Astrocyte of the spinal cord (primary cell): ENCODE measurements at places on chromosomes 11 and 22.
A peak's percentile ranks its signal among the peaks of the same experiment; 100 is the strongest.

DNA sequence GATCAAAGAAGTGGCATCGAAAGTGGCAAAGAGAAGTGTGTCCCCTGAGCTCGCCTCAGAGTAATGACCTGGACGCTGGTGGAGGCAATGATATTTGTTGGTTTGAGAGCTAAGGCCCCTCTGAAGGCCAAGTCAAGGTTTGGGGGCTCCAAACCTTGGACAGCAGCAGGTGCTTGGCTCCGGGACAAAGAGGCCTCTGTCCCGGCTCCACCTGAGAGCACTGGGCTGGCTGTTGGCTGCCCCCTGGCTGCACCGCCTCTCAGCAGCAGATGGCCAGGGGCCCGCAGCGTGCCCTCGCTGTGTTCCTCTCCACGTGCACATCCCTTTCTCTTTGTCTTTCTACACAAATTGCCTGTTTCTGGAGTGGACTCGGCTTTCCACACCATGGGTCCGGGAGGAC lies 301.3 kb downstream of the NTM start:
- no peak for DNase-seq

GRCh38 chr11:132817387-132817786 lies 714.9 kb downstream of the OPCML start:
- no peak for DNase-seq

GRCh38 chr22:40621309-40622151 lies 15.0 kb downstream of the MRTFA start:
- no peak for DNase-seq

DNA sequence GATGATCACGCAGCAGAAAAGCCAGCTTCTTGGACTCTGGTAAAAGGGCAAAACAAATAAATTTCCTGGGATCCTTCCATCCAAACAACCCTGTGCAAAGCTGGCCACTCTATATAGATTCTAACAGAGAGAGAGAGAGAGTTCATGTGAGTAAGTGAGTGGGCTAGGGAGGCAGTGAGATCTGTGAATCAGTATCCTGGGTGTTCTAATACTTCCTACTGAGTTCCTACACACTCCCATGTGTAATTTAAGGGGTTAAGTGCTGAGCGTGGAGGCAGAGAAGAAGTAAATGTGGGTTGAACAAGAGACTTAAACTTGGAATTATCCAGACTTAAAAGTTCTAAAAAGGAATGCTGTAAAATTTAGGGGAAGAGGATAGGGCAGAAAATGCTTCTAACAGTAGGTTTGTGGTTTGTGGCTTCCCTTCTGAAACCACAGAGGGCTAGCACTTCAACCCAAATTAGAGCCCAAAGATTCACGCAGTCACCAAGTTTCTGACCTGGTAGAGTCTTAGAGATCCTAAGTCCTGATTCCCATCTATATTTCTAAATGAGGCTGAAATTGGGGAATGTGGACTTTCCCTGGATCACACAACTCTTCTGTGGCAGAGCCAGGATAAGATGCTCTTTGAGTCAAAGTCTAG lies 413.9 kb downstream of the TENM4 start:
- peak; percentile 60 for DNase-seq

DNA sequence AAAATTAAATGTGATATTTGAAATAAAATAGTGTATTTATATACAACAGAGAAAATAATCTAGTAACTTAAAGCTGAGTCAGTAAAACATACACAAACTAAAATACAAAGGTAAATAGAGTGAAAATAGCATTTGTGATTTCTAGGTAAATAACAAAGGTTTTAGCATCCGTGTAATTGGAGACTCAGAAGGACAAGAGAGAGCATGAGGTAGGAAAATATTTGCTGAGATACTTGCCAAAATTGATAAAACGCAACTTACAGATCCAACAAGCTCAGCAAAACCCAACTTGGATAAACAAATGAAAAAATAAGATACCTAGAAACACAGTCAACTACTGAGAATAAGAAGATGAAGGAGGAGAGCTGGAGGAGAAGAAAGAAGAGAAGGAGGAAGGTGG lies 634.7 kb upstream of the CCDC179 start:
- no peak for DNase-seq

GRCh38 chr11:78192223-78192719 lies 3.6 kb downstream of the USP35 start:
- no peak for DNase-seq

DNA sequence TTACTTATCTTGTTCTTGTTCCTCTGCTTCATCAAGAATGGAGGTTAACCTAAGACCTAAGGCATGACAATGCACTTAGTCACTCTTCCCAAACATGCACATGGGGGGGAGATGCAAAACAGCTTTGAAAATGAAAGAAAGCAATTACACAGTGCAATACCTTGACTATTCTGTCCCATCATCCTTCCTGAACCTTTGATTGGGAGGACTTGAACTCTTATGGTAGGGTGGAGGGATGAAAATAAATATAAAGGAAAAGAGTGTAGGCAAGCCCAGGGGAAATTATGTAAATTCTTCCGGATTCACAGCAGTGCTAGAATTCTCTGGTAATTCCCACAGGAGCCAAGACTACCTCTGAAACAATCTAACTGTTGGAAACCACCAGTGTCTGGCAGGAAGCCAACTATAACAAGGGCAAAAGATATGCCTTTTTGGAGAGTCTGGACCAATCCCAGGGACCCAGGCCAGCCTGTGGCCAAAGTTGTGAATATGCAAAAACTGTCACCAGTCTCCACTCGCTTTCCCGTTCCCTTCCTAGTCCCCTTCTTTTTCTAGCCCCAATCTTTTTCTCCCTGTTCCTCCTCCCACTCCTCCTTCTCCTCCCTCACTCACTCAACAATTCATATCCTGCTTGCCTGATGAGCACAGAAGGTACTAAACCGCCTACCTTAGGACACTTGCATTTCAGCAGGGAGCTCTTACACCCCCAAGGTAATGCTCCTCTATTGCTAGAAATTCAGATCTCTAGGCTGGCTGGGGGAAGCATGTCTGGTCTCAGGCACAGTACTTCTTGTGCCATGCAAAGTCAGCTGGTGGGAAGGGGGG lies 2.5 kb upstream of the RCN1 start:
- DNase-seq: peak; percentile 95

DNA sequence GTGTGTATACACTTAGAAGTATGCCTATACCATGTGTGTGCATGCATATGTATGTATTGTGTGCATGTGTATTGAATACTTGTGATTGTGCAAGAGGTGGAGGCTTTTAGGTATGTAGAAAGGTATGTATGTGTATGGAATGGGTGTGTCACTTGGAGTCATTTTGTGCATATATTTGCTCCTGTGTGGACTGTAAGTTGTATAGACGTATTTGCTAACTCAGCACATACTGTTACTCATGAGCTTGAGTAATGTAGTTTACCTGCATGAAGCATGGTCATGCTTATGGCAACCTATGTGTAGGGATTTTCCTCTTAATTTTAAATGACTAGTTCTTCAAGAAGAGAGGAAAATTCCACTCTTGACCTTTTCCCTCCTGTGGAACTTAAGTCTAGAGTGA lies 507.6 kb upstream of the LARGE1 start:
- DNase-seq: no peak

- no peak for DNase-seq
Observed at GRCh38 chr11:58134151-58134550, 8.8 kb upstream of the OR9I1 start.

- DNase-seq: peak; percentile 64
Observed at GRCh38 chr22:27135031-27135981, 477.9 kb downstream of the MIAT start.

- DNase-seq: no peak
Observed at GRCh38 chr11:129386795-129387397, 11.2 kb downstream of the BARX2 start.

- no peak for DNase-seq
Observed at GRCh38 chr22:48365386-48365785, 1462.3 kb downstream of the BRD1 start.

DNA sequence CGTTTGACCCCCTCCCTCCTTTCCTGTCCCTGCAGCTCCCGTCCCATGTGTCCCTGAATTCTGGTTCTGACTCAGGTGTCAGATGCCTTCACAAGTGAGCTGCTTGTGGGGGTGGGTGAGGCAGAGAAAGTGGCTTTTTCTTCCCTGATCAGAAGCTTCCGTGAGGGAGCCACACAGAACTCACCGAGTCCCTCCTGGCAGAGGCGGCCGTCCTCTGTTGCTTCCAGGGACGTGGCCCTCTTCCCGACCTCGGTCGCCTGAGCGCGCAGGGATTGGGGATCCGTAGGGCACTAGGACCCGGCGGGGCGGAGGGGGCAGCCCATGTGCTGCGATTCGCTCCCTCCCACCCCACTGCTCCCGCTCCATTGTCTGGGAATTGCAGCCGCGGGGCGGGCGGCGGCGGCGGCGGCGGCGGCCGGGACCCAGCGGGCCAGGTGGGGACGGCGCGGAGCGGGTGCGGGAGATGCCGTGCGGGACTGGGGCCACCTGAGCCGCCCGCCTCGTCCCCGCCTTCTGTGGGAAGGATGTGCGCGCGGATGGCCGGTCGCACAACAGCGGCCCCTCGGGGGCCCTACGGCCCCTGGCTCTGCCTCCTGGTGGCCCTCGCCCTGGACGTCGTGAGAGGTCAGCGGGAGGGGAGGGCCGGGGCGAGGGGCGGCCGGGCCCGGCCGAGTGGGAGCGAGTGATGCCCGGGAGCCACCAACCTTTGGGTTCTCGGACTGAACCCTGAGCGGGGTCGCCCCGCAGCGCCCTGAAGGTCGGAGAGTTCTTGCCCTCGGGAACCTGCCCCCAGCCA lies at the start of gene TMEM132A:
TSS of gene TMEM132A (plus strand) at position 351 of the 796 bp plus-strand sequence. CDS start at position 525, 174 bp downstream.
- DNase-seq: peak; percentile 58

- peak; percentile 92 for DNase-seq
Observed at GRCh38 chr11:88411265-88411664, 73.7 kb upstream of the CTSC start.

- DNase-seq: no peak
Observed at GRCh38 chr11:36333468-36333867, 37.4 kb downstream of the PRR5L start.
